Activated CD4-positive, CD25-positive, alpha-beta regulatory T cell treated with anti-CD3 and anti-CD28 coated beads, Interleukin-2, amount 50 U/mL, for 16 hours (primary cell): ENCODE measurements at places on chromosomes 2 and 18.

DNA sequence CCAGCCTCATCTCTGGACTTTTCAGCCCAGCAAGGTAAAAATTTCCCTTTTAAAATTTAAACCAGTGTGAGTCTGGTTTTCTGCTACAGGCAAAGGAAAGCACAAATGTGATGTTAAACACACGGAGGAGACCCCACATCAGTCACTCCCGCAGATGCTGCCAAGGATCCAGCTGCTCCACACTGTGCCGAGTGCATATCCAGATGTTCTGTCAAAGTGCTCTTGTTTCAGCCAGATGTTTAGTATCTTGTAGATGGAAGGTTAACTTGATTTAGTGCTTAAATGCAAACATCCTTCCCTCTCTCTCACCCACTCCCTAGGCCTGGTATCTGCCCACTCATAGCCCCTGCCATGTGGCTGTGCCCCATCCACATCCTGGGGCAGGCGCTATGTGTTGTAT lies 15.8 kb upstream of the ATOH8 start:
- DNase-seq: no peak

DNA sequence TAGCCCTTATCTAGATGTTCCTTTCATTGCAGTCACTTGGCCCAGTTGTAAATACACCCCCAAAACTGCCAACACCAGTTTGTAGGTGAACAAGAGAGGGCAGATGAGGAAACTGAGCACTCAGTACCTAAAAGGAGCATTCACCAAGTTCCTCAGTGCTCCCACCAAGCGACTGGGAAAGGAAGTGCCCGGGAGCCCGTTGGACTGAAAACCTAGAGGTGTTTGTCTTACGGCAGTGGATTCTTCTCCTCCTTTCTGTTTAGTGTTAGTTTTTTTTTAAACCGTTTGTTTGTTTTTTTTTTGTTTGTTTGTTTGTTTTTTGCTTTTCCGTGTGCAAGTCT lies 43.3 kb downstream of the SOX11 start:
- no peak for DNase-seq

DNA sequence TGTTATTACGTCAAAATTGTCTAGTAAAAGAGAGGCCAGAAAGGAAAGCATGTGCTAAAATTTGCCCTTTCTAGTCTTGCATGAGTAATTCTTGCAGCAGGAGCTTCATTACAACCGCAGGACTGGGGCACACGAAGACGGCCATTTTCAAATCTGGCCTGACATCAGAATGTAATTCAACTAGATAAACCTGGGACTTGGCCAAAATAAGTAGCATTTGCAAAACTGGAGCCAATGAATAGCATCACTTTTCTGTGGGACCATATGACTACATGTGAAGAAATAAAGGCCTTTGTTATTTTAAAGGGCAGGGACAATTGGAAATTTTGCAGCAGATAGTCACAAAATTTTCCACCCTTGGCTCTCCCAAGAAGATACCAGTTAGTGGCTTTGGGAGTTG lies 3.0 kb upstream of the FZD7 start:
- DNase-seq: no peak

DNA sequence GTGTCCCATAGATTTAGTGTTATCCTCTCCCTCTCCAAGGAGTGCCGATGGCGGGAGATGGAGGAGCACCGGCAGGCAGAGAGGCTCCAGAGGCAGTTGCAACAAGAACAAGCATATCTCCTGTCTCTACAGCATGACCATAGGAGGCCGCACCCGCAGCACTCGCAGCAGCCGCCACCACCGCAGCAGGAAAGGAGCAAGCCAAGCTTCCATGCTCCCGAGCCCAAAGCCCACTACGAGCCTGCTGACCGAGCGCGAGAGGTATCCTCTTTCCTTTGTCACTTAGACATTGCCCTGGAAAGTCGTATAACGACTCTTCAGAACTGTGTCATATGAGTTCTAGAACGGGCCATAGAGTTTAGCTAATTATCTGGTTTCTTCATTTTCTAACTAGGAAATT lies 132.2 kb upstream of the IL1R2 start:
- DNase-seq: no peak

DNA sequence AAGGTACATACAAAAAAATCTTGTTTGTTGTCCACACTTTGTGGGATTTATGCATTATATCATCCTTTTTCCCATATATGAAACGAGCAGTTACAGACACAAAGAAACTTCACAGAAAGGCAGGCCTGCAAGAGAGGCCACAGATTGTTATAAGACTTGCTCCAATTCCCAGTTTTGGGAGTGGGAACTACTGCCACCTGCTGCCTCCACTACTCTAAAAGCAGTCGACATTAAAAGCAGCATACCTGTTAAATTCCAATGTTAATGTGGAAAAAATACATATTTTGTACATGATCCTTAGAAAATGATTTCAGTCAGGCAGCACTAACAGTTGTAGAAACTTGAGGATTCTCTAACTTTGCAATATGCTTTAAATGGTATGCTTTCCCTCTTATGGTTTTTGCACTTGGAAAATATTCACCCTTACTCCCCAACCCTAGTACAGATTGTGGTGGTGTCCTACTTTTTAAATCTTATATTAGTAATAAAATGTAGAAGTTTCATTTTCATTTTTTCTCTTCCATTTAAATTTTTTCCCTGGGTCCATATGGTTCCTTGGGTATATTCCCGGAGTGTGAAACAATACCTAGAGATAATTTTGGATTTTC lies 37.9 kb downstream of the SLC38A11 start:
- DNase-seq: no peak

DNA sequence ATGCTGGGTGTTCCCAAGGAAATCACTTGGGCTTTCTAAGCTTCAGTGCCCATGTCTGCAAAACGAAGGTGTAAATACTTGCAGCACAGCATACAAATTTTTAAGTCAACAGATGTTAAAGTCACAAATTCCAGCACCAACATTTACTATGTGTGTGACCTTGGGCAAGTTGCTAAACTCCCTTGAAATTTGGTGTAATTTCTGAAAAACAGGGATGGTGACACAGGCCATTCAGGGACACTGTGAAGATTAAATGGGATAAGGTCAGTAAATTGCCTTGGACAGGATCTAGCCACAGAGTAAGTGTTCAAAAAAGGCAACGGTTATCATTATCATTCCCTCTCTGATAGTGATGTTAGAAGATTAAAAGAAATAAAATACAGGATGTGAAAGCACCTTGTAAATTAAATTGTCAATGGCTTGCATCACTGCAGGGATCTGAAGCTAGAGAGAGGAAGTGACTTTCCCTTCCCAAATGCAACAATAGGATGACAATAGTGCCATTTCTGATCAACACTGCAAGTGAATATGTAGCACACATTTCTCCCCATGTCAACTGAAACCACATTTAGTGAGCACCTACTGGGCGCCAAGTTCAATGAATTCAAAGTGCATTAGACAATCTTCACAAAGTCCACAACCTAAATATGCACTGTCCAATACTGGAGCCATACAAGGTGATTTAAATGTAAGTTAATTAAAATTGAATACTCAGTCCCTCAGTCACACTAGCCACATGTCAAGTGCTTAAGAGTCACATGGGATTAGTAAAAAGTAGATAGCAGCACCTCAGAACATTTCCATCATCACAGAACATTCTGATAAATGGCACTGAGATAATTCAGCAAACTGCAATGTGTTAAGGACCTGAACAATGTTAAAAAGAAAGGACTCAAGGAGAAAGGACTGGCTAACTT lies 81.2 kb downstream of the STK39 start:
- no peak for DNase-seq

- DNase-seq: no peak
Measured at GRCh38 chr18:59446012-59446411, 86.9 kb upstream of the LMAN1 start.

DNA sequence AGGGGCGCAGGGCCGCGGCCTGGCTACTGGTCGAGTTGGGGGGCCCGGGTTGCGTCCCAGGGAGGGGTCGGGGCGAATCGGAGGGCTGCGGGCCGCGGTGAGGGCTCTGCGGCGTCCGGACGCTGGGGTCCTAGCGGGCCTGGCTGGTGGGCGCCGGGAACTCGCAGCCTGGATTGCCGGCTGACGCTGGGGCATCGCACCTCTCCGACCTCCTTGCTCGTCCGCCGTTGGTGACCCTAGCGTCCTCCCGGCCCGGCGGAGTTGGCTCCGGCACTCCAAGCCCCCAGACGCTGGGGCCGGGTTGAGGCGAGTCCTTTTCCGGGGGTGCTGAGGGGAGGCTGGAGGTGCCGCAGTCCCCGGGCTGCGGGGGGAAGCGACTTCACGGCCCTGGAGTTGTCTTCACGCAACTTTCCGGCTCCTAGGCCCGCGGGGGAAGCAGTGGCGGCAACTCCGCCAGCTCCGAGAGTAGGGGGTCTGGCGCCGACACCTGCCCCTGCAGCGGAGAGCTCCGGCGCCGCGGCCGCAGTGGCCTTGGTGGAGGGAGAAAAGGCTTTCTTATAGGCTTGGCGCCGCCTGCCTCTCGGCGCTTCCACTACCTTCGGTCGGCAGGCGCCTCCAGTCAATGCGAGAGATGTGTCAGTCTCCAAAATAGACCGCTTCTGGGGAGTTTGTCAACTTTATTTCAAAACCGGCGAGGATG lies 70.3 kb downstream of the HAUS1 start:
- DNase-seq: no peak

- DNase-seq: no peak
Measured at GRCh38 chr2:211690736-211691135, 847.9 kb downstream of the ERBB4 start.

DNA sequence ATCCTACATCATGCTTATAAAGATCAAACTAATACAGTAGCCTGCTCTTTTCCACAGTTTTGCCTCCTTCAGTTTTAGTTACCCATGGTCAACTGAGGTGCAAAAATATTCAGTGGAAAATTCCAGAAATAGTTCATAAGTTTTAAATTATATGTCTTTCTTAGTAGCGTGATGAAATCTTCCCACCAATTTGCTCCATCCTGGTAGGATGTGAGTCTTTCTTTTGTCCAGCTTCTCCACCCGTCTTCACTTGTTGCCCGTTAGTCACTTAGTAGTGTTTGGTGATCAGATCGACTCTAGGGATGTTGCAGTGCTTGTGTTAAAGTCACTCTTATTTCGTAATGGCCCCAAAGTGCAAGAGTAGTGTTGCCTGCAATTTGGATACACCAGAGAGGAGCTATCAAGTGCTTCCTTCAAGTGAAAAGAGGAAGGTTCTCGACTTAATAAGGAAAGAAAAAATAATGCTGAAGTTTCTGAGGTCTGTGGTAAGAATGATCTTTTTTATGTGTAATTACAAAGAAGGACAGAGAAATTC lies 57.0 kb downstream of the CEP192 start:
- no peak for DNase-seq

DNA sequence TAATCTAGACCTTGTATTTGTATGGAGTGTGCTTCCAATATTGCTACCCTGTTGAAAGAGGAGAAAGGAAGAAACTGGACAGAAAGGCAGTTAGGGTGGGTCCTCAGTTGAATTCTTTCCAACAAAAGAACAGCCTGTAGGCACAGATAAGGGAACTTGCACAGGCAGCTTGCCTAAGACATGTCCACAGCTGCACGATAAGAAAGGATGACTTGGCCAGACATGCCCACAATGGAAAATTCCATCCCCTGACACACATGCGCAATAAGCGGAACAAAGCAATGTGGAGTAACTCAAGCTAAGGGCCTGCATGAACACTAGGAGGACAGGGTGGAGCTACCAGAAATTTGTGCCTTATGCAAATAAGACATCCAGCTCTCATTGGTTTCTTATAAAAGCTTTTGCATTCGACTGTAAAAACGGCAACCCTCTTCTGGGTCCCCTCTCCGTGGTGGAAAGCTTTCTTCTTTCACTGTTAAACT lies 1084.7 kb upstream of the NXPH2 start:
- no peak for DNase-seq

DNA sequence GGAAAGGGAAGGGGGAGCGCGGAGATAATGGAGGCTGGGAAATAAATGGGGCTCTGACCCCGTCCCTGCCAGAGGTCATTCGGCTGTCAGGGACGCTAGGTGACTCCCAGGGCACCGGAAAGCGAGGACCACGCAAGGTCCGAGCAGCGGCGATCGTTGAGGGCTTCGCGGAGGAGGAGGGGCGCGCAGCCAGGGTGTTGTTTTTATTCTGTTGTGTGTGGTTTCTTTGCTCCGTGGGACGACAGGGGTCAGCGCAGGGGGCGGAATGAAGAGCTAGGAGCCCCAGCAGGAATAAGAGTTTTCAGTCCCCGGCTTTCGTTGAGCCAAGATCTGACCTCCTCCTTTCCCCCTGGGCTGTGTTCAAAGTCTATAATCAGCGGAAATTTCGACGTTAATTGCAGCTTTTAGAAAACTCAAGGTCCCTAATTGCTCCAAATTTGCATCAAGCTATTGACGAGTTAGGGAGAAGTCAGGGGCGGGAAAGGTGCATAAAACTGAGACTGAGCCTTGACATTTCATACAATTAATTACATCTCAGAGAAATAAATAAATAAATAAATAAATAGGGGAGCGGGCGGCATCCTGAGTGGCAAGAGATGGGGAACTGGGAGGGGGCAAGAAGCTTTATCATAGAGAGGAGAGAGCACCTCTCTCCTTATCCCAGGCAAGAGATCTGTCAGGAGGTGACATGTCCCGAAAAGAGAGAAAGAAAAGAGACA lies 2.2 kb downstream of the GAD1 start:
- DNase-seq: no peak

DNA sequence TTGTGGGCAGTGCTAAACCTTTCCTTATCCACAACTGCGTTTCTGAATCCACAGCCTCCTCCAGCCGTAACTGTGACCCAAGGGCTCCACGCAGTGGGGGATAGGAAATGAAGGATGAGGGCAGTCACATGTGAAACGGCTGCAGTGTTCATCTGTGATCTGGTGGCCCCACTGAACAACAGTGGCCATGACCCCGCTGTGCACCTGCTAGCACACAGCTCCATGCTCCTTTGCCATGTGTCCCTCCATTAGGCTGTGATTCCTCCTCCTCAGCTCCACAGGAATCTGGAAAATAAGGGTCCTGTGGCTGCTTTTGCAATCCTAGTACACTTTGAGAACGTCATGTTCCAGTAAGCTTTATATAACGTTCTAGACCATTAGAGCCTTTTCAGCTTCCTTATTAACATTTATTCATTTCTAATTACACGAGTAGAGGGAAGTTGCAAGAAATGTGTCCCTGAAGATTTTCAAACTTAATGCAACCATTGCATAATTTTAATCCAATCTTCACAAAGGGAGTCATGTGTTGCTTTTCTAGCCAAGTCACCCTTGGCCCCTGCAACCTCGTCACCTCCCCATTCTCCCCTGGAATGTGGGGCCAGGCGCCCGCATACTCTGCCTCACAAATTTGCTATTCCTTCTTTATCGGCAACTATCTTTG lies 7.1 kb upstream of the NAPG start:
- no peak for DNase-seq

- DNase-seq: no peak
Measured at GRCh38 chr2:121866789-121867188, 111.3 kb downstream of the TSN start.

DNA sequence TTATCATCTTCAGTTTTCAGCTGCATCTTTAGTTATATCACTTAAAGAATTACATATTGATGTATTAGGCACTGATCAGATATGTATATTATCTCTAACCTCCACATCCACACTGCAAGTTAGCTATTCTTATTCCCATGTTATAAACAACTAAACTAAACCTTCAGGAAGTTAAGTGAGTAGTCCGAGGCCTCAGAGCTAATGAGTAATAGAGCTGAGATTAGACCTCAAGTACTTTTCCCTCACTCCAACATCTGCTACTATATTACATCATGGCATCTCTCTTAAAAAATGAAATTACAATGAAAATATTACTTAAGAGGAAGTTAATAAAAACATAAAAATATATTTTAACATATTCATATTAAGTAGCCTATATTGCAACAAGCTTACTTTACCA lies 183.6 kb upstream of the MAP2 start:
- no peak for DNase-seq

- no peak for DNase-seq
Measured at GRCh38 chr2:40734797-40735196, 282.9 kb upstream of the SLC8A1 start.

GRCh38 chr18:42064109-42064508 lies 109.1 kb downstream of the PIK3C3 start:
- no peak for DNase-seq
